ENCODE measurements at places on chromosomes 12 and 14. TPM values are rescaled to one million over a fixed set of nuclear protein-coding genes. Genes with fewer than 3 reads are reported as not detected.

DNA sequence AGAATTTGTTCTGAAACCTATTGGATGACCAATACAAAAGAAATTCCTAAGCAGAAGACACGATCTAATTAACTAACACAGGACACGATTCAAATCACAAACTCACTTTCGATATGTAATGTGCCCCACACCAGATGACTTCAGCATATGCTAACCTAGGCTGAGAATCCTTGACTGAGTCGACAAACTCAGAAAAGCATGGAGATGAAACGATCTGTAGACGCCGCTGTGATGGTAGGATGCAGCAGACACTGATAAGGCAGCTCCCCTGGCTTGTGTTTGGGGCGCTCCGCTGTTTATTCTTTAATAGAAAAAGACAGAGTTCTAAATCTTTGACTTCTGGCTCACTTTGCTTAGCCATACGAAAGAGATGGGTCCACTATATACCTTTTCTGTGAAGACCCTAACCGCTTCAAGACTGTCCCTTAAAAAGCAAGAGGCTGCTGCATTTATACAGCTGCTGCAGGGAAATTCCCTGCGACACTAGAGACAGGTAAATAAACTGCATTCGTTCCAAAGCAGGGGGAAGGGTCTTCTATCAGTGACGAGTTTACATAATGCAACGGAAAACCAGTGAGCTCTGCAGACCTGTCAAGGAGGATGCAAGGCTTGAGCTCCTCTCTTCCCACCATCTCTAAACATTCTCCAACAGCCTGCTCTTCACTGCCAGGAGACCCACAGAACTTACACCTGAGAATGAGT is 929 bp downstream of the CHD8 start:
- DNase-seq, result no peak

DNA sequence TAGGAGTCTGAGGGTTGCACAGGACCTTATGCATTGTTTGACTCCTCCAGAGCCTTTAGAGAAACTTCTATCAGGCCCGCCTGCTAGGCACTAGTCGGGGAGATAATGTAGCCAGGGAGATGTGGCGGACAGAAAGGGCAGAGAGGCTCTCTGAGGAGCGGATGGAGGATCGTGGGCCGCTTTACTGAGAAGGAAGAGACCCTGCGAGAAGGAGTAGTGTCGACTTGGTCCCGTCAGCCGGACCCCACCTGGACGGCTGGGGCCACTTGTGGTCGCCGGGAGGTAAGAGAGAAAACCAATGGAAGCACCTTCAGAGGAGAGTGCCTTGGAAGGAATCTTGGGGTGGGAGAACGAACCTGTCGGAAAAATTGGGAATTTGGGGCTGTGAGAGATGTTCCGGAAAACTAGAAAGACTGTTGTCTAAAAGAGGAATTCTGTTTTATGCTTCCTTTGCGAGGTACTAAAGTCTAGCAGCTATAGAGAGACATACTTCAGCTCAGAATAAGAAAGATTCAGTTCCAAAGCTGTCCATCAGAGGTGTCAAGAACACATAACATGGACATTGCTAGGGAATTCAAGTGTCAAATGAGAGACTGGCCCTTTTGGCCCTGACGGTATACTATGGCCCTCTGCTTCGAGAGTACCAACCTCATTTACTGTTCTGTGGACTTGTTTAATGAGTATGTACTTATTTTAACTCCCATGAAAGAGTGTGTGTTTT is 660 bp upstream of the MCRS1 start:
- no peak for DNase-seq

- no peak for DNase-seq
Observed at GRCh38 chr14:60161196-60162107, 3.7 kb downstream of the DHRS7 start.

DNA sequence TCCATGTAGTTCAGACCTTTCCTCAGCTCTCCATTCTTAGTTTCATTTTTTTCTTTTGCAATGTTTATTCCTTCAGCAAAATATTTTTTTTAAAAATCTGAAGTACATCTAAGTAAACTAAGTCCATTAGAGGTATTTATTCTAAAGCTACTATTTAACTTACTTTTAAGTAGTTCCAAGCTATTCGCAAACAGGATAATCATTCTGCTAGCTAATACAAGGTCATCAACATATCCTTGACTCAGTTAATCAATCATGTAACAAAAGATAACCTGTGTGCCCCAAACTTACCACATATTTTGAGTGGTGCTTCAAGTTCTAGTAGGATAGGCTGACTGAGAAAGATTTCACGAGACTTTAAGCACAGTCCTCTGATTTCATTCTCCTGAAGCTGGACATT is 11.2 kb downstream of the PPP1CC start:
- no peak for DNase-seq

VDR gene
- total RNA-seq, result 1.4 TPM

KRT7 gene
- 0.92 TPM for total RNA-seq

KRT6C gene
- not detected for total RNA-seq
